IMR-90 (cell line): ENCODE measurements at places on chromosomes 2 and 18.

GRCh38 chr2:235570256-235570655, 76.4 kb downstream of the AGAP1 start:
- no peak for DNase-seq

DNA sequence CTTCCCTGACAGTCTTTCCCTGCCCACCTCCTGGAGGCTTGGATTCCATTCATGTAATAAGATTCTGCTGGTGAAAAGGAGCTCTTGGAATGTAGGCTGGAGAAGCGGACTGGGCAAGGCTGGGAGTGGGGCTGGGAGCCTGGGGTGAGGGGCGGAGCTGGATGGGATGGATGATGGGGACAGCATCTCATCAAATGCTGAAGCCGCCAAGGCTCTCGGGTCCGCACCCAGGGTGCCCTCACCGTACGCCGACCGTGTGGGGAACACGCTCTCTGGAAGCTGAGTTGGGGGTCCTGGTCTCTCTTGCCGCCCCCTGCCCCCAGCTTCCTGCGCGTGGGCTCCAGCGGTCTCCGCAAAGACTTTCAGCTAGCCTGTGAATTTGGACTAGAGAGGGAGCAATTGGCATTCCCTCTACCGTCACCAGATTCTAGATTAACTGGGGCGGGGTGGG, 9.1 kb downstream of the RAX start:
- no peak for DNase-seq

GRCh38 chr2:127625572-127625951, 20.4 kb upstream of the GPR17 start:
- DNase-seq = no peak

- no peak for DNase-seq
These were observed 79.0 kb downstream of the HDAC4 start for GRCh38 chr2:239321596-239322415.
